Epithelial cell of esophagus (primary cell): ENCODE measurements at places on chromosomes 3 and 15.

DNA sequence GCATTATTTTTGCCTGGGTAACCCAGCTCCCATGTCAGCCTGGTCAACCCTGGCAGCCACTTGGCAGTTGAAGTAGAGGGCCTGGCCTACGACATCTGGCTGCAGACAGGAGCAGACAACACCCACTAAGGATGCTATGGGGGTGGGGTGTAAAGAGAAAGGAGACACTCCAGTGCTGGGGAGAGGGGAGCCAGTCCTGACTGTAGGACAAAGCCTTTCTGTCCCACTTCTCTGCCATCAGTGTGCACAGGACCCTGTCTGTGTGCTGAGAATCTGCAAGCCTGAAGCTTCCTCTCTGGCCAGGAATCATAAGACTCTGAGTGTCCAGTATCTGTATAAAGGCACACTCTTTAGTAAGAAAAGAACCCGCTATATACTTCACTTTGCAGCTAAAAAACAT is 96.3 kb upstream of the CHRM5 start:
- no peak for DNase-seq

GRCh38 chr3:127469760-127470159 is 120.8 kb downstream of the TPRA1 start:
- no peak for DNase-seq

DNA sequence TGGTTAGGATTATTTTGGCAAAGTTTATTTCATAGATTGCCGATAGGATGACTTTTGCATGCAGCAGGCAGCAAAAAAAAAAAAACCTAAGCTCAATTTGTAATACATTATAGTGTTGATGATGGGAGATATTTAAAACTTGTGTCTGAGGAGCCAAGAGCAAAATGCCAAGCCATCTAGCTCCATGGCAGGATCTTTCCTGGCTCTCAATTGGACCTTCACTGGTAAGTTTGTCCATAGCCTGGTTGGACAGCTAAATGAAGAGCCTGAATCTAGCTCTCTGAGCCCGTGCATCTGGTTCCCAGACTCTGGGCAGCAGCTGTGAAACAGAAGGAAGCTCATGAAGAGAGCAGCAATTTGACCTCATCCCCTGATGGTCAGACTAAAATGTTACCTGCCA is 17.5 kb downstream of the STAC start:
- DNase-seq, result no peak

DNA sequence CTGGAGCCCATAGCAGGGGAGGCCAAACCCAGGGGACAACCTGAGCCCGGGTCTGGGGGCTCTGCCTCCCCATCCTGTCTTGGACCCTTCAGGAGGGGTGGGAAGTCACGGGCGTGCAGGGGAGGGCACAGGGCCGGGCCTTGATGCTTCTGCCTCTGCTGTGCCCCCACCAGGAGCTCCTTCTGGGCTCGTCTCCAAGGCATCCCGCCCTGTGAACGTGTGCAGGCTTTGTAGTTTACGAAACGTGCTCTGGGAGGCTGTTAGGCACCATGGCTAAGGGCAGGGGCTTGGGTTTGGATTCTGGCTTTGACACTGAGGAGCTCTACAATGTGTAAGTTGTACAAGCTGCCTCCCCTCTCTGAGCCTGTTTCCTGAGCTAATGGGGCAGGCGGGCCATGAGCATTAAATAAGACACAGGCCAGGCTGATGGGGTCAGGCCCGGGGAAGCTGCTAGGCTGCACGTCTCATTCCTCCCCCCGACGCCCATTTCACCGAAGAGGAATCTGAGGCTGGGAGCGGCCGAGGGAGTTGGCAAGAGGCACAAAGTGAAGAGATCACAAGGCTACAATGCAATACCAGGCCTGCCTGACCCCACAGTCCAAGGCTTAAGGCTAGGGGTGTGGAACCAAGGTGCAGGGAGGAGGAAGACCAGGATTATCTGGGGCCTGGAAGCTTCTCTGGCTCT is 19.6 kb downstream of the PLXND1 start:
- peak; percentile 44 for DNase-seq

- DNase-seq, result no peak
These were observed 8.7 kb upstream of the PSMD2 start for GRCh38 chr3:184290331-184290730.

DNA sequence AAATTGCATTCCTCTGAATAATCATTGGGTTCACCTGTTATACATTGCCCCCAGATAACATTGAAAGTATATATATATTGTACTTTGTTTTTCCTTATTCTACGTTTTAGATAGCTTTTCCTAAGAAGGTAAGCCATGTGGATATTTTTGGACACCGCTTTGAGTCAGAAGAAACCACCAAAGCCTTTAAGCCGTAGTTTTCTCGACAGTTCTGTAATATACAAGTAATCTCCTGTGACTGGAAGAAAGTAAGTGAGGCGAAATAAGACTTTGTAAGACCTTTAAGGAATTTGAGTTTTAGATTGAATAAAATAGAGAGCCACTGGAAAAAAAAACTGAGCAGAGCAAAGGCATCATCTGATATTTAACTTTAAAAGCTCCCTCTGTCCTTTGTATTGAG is 1092.0 kb downstream of the DIPK2A start:
- DNase-seq, result no peak

GRCh38 chr3:73351423-73352071 is 273.2 kb downstream of the PDZRN3 start:
- DNase-seq, result no peak

GRCh38 chr15:83088876-83089275 is 18.6 kb upstream of the TM6SF1 start:
- no peak for DNase-seq

GRCh38 chr3:13110678-13111116 is 37.5 kb upstream of the IQSEC1 start:
- DNase-seq, result peak; percentile 30

DNA sequence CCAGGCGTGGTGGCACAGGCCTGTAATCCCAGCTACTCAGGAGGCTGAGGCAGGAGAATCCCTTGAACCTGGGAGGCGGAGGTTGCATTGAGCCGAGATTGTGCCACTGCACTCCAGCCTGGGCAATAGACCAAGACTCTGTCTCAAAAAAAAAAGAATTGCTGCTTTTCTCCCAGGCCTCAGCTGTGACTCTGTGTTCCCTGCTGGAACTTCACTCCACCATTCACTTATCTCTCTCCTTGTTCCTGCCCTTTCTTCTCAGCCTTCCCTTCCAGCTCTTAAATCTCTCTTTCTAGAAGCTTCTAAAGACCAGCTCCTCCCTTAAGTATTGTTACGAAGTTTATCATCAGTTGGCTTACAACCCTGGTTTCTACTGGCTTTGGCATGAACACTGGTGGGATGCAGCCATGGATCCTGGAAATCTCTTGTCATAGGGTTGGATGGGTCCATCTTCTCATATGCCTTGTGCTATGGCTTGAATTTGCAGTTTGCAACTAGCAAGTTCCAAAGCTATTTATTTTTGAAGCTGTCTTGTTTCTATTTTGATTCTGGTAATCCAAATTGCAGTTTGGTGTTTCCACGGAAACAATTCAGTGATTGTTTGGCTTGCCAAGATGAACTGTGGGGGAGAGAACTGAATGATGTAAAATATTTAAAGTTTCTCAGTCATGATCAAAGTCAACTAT is 10.5 kb downstream of the C3orf62 start:
- no peak for DNase-seq

- no peak for DNase-seq
These were observed 61.1 kb downstream of the MLH1 start for GRCh38 chr3:37054370-37054769.

DNA sequence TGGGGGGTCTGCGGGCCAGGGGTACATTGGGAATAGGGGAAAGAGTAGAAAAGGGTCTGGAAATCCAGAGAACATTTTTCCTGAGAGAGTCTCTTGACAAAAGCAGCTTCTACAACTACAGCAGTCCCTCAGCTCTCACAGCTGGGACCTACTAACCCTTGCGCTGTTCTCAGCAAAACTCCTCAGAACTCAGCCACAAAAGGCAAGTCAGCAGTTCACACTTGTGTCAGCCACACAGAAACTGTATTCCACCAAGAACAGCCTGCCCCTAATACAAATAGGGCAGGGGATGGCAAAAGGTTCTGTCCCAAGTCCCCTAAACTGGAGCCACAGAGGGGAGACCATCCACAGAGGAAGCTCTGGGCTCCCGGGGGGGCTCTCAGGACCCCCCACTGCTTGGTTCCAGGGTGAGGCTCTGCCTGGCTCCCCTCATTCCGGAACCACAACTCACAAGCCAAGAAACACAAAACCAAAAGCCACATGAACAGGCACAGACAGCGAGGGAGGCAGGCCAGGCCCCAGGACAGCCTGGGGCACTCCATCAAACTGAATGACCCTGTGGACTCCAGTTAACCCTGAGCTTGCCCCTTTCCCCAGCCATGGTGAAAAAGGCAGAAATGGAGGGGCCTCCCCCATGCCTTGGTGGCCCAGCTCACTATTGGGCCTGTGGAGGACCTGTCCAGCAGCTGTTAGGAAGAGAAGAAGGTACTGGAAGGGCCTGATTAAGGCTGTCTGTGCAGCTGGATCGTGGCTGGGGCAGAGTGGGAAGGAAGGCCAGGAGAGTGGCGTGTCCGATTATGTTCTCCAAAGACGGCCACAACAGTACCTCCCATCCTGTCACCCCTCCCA is 162.0 kb downstream of the CHSY1 start:
- DNase-seq, result no peak

DNA sequence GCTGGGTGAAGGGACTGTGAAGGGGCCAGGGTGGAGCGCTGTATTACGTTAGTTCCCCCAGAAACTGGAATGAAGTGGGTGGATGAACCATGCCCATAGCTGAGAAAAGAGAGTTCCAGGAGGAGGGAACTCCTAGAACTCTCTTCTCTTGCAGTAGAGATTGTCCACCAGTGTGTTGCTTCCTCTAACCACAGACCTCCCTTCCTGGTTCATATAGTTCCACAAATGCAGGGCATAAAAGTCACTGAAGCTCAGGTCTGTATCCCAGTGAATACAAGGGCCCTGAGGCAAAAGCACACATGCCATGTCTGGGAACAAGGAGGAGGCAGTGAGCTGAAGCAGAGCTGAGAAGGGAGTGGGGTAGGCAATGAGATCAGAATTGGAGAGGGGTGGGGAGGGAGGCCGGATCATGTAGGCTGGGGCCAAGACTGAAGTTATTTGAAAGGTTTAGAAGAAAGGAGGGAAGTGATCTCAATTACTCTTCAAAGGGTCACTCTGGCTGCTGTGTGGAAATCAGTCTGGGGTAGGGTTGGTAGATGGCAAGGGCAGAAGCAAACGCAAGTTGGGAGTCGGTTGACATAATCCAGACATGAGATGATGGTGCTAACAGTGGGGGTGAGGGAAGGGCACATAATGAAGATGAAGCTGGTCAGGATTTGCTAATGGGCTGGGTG is 6.5 kb downstream of the A4GNT start:
- DNase-seq, result no peak

DNA sequence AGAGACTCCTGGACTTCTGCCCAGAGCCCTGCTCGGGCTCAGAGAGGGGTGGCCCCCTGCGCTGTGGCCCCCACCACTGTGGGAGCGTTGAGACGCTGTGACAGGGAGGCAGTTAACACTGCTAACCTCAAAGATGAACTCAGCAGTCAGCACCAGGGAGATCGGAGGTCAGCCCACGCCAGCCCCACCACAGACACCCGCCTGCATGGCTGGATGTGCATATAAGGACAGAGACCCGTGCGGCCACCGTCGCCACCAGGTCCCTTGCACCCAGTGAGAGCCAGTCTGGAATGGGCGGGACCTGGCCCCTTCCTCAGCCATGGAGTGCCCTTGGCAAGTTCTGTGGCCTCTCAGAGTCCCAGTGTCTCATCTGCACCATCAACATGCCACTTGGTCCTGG is 48.5 kb upstream of the FURIN start:
- no peak for DNase-seq

- DNase-seq, result no peak
These were observed 252.1 kb downstream of the DOCK3 start for GRCh38 chr3:50926868-50927267.

GRCh38 chr3:184259878-184260723 is 1.3 kb downstream of the CAMK2N2 start:
- peak; percentile 41 for DNase-seq

- no peak for DNase-seq
These were observed 552.9 kb upstream of the KCNMB2 start for GRCh38 chr3:177983320-177983719.

DNA sequence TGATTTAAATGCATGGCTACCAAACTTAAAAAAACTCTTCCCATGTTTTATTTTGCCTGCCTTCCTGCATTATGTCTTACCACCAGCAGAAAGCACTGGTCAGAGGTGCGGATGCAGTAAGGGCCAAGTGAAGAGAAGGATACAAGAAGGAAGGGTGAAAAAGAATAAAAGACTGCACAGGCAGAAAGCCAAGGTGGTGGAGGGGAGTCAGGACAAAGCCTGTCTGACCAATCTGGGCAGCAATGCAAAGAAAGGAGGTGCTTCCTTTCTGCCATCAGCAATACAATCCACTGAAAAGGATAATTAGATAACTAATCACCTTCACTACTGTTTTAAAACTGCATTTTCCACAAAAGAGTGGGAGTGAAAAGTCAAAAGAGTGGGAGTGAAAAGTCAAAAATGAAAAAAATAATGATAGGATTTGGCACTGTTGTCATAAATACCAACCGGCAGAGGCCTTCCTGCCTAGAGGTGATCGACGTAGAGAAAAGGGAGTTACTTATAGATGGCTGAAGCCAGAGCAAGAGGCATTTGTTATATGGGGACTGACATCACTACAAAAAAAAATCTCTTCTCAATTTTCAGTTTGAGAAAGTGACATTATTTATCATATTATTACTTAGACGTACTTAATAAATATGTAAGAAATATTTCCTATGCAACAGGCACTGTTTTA is 385.3 kb downstream of the TBC1D5 start:
- DNase-seq, result no peak

DNA sequence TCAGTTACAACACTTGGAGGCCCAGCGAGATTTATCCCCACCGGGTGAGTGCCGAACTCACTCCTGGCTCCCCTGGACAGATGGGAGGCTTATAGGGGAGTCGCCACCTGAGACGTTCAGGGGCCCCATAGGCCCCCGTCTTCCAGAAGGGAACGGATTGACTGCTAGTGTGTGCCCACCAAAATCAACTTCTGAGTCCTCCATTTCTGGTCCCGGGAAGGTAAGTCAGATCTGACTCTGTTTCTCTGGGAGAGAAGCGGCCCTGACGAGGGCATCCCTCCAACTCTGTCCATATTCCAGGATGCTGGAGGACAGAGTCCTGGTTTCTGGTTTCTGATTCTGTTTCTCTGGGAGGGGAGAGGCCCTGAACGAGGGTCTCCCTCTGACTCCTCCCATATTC is 44.3 kb downstream of the ZBTB11 start:
- no peak for DNase-seq

DNA sequence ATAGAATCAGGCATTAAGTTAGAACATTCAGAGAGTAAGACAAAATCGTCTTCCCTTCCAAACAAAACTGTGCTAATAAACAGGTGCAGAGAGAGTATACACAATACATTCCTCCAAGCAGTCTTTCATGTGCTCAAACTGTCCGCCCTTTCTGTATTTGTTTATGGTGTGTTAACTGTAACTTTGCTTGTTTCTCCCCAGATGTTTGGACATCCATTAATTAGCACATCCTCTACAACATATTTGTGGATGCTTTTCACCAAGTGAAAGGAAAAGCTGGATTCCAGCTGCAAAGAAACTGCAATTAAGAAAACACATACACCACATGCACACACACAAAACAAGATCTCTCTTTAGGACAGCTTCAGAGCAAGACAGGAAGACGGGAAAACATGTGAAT is 912.6 kb downstream of the NTRK3 start:
- DNase-seq, result no peak
